ENCODE measurements at places on chromosomes 7 and 10.

- DNase-seq, result peak; percentile 74
Measured at GRCh38 chr10:52864201-52865106, 91.9 kb upstream of the MBL2 start.

DNA sequence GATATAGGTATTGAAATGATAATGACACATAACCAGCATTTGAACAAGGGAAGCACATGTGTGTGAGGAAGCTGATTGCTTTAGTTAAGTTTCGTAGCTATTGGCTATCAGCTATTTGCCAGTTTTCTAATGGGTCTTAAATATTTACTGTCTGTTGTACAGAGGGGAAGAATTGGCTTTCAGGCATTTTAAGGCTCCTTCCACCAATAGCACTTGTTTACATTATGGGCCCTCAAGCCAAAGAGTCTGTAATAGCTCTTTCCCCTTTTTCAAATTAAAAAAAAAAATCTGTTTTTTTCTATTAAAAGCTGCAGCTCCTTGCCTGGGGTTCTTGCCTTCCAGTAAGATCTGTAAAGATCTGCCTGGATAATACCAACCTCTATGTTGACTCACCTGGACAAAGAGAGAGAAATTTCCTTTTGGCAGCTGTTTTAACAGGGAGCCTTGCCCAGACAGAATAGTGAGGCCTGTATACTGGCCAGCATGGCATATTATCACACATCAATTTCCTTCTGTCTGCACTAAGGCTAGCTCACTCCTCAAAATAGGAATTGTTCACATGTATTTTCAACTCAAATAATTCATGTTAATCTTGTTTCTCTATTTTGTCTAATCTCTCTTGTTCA is 104.7 kb upstream of the LRGUK start:
- DNase-seq, result no peak

- no peak for DNase-seq
Measured at GRCh38 chr7:116906391-116906790, 44.0 kb downstream of the CAPZA2 start.

DNA sequence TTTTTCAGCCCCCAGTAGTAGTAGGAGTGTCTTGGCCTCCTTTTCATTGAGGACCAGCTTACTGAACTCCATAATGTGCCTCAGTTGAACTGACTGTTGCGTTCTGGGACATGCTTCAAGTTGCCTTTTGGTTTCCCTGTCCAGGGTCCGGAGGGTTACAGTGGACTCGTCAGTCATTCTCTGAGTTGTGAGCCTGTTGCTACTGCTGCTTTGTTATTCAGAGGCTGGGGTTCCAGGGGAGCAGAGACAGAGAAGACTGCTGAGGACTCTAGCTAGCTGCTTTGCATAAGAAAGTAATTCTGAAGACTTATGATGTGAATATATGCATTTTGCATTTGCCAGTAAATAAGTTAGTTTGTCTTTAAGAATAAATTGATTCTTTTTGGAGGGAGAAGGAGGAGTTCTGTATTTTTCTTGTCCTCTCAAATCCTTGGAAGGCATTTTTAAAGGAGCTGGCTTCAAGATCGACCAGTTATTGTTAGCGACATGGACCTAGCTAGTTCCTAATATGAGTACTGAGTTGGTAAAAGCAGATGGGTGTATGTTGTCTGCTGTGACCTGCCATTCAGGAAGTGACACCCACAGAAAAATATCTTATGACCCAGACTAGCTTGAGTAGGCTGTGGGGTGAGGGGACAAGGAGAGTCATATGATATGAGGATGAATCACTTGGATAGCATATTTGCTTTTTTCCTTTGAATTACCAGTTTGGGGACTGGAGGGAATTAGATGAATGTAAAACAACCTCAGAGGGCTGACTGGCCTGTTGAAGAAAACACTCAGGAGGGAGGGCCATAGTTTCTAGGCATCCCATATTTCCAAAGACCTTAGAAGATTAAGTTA is 8.3 kb downstream of the PI4K2A start:
- DNase-seq, result peak; percentile 78

GRCh38 chr7:131816391-131817007 is 260.1 kb upstream of the PODXL start:
- no peak for DNase-seq

Data from AG08396 (cell line).